Cardiac fibroblast (primary cell): ENCODE measurements at places on chromosomes 6 and 20.
A peak's percentile ranks its signal among the peaks of the same experiment; 100 is the strongest.

- DNase-seq, result no peak
Measured at GRCh38 chr20:40495956-40496355, 193.1 kb downstream of the MAFB start.

DNA sequence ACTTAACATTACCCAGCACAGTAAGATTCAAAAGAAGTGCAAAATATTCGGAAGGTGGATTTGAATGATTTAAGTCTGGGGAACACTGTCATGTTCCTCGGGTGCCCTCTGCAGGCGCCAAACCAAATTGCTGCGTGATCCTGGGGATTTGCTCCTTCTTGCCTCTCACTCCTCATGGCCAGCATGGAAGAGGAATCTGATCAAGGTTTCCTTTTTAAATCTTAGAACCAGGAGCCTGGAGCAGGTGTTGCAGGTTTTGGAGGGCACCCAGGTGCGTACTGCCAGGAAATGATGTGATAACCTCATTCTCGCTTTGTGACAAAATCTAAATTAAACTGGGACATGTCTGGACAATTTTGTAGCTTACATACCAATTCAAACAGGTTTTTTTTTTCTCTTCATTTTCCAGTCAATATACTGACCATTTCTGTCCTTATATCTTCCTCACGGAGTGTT lies 8.1 kb upstream of the PFDN4 start:
- peak; percentile 84 for DNase-seq

DNA sequence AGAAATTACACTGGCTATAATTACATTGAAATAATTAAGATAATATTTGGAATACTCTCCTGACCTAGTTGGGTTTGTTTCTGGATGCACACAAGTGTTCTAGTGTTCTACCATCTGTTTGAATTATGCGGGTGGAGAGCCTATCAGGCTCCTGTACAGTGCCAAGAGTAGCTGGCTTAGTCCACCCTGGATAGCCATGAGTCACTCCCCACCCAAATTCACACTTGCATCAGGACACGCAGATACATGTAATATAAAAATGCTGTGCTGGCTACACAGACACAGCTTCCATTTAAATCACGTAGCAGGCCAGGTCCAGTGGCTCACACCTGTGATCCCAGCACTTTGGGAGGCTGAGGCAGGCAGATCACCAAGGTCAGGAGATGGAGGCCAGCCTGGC lies 686.2 kb upstream of the SLC35B3 start:
- DNase-seq, result no peak

- peak; percentile 94 for DNase-seq
Measured at GRCh38 chr20:23225407-23226060, 125.1 kb upstream of the NXT1 start.

- DNase-seq, result no peak
Measured at GRCh38 chr6:39839445-39839844, 47.3 kb downstream of the DAAM2 start.
